K562 (cell line): ENCODE measurements at places on chromosomes 2 and 18. TPM values are rescaled to one million over a fixed set of nuclear protein-coding genes. Genes with fewer than 3 reads are reported as not detected.

ASB18 gene
- not detected in 2 replicates for total RNA-seq

SNTG2 gene
- not detected in 2 replicates for total RNA-seq

OXER1 gene
- total RNA-seq = not detected in 2 replicates

LONRF2 gene
- total RNA-seq = 3.6 and 5.0 TPM in 2 replicates

CCBE1 gene
- 0.13 and 0.20 TPM in 2 replicates for total RNA-seq

DSG2 gene
- total RNA-seq = 41.3 and 43.0 TPM in 2 replicates

SPOPL gene
- total RNA-seq = 3.8 and 4.5 TPM in 2 replicates

ST8SIA3 gene
- total RNA-seq = not detected in 2 replicates

GNLY gene
- not detected in 2 replicates for total RNA-seq

IKZF2 gene
- 0.47 and 0.65 TPM in 2 replicates for total RNA-seq

TMEM169 gene
- 0.04 and 0.13 TPM in 2 replicates for total RNA-seq

AGXT gene
- 0.18 TPM in 2 replicates for total RNA-seq

GFPT1 gene
- total RNA-seq = 38.3 and 39.2 TPM in 2 replicates
